Fibroblast of skin of left quadriceps (primary cell): ENCODE measurements at places on chromosomes 7 and 10.

GRCh38 chr7:155262031-155262430, 35.6 kb upstream of the INSIG1 start:
- no peak for DNase-seq

DNA sequence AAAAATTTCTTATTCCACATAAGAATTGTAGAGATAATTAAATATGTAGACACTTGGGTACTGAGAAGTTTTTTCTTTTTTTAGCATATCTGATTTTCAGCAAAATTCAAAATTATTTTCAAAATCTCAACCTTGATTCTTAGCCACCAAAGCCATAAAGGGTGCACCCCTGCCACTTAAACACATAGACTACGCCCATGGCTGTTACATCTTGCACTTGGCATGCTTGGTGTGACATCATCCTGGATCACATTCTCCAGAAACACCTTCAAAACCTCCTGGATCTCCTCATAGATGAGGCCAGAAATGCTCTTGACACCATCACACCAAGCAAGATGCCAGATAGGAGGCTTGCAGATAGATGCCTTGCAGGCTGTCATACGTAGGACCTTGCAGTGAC, 89.1 kb upstream of the KLF14 start:
- no peak for DNase-seq

DNA sequence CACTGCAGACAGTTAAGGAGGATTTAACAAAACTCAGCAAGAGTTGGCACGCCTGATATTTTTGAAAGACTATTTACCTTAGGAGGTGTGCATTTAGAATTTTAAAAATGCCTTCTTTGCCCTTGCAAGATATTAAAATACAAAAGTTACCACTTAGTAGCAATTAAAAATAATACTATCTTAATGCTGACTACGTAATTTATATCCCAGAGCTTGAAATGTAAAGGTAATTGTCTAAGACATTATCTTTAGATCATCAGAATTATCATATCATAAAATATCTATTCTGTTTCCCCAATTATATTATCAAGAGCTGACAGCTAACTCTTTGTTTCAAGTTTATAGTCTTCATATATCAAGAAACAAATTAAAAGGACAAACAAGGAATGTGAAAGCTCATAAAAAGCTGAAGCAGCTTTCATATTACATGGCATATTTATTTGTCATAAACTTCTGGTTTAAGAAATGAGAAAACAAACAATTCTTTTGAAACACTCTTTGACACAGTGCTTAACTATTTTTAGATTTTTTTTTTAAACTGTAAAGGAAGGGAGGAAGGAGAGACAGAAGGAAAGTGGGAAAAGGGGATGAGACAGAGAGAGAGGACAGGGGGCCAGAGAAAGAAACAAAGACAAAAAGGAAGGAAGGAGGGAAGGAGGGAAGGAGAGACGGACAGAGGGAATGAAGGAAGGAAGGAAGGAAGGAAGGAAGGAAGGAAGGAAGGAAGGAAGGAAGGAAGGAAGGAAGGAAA, 73.5 kb downstream of the RTKN2 start:
- DNase-seq, result no peak

DNA sequence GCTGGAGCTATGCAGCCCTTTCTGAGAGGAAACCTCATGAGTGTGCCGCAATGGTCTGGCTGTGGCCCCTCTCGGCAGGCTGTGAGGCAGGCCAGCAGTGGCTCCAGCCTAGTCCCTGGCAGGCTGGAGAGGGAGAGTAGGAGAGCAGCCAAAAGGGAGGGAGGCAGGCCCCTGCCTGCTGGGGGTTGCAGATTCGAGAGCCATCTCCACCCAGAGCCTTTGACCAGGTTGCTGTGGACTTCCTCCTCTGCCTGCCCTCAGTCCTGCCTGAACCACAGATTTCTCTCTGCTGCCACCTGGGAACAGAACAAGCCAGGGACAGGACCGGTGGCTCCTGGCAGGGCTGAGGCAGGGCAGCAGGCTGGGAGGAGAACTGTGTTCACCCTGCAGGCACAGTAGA, 13.9 kb downstream of the PAX2 start:
- no peak for DNase-seq

- peak; percentile 93 for DNase-seq
These were observed 67.2 kb downstream of the ADD3 start for GRCh38 chr10:110074758-110075671.

DNA sequence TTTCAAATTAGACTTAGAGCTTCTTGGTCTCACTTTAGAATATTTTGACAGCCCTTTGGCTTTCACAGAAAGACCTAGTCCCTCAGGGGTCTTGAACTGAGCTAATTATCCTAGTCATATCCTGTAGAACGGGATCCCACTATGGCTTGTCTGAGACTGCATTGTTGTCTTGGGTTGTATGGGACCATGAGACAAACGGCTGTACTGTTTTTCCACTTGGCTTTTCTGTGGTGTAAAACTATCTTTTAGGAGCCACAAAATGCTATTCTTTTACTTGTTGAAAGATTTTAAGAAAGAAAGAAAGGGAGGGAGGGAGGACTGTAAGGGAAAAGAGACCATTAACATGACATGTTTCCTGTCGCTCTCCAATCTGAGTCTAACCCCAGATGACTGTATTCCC, 432.5 kb downstream of the AUTS2 start:
- no peak for DNase-seq

DNA sequence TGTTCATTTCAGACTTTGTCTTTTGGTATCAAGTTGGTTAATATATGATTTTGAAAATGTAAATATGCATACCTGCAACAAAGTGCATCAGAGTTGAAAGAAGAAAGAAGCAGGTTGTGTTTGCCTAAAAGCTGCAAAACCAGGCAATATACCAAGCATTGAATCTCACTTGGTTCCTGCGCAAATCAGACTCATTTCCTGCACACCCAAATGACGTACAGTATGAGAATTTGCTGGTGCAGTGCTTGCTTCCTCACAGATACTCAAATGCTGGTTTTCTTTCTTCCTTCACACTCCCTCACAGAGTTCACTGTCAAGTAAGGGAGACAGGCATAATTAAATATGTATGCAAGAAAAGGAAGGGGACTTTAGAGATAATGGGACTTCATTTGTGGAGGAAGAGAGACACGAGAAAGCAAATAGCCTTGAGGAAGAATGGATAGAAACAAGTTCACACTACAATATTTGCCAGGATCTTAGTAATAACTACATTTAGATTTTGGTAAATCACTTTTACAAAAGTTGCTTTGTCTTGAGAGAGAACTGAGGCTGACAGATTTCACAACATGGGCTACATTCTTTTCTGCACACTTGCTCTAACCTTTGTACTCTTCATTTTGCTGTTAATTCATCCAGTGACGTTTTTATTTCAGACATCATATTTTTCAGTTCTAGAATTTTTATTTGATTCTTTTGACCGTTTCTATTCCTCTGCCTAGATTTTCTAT, 56.9 kb upstream of the AOAH start:
- DNase-seq, result no peak

GRCh38 chr7:149321978-149322541, 60.1 kb downstream of the ZNF783 start:
- no peak for DNase-seq

DNA sequence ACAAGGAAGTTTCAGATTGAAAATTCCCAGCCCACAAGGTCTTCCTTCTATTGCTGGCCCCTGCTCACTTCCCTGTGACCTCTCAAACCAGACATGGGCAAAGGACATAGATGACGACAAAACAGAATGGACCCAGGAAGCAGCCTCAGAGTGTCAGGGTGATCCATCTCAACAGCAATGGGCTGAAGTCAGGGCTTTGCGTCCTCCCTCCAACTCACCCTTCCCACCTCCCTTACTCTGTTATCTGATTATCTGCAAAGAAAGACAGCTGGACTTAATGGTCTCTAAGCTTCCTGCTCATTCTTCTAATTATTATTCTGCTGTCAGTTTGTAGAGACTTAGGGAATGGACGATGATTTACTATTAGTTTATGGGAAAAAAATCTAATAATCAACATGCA, 115.9 kb downstream of the PIP4K2A start:
- DNase-seq, result no peak

GRCh38 chr10:24465891-24466818, 257.2 kb downstream of the KIAA1217 start:
- DNase-seq, result peak; percentile 64

DNA sequence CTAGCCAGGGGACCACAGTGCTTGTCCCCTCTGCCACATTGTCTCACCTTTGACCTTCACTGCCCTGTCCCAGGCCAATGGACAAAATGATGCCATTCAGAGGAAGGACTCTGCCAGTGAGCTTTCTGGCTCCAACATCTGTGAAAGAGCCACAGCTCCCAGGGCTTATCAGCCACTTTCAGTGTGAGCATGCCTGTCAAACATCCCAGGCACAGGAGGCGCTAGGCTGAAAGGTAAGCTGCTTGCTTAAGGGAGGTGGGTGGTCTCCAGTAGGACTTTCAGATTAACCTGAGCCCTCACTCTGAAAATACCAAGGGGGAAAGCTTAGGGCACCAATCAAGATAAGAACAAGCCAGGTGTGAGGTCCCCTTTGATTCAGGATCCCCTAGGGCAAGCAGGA, 59.8 kb upstream of the GDF10 start:
- DNase-seq, result no peak

DNA sequence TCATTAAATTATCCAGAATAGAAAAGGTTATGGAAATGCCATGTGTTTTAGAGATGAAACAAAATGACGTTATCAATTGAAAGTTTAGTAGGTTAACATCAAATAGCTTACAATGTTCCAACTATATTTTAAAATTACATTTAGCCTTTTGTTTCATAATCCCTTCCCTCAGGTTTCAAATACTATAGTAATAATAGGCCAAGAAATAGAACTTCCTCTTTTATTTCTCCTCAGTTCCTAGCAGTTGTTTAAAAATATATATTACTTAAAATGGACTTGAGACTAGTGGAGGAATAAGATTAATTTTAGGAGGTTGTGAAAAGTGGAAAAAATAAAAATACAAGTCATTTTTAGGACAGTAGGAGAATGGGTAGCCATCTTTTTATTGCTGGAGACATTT, 16.4 kb upstream of the PDSS1 start:
- DNase-seq, result no peak

DNA sequence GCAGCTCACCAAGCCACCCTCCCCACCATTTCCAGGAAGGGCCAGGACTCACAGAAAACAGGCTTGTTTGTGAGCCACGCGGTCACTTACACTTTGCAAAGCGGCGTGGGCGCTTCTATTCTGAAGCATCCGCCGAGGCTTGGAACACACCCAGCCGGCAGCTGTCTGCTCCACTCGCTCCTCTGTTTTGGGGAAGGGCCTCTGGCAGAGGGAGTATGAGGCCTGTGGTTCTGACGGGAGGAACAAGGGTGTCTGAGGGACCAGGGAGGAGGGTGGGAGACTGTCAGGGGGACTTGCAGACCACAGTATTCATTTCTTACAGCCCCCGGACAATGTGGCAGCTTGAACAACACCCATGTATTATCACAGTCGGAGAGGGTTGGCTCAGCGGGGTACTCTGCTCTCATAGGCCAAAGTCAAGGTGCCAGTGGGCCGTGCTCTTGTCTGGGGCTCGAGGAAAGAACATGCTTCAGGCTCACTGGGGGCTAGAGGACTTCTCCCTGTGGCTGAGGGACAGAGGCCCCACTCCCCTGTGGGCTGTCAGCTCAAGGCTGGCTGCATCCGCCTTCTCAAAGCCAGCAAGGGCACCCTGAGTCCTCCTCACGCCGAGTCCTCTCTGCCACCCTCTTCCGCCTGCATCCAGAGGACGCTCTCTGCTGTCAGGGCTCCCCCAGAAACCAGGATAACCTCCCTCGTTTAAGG, 60.4 kb upstream of the FAM20C start:
- no peak for DNase-seq

DNA sequence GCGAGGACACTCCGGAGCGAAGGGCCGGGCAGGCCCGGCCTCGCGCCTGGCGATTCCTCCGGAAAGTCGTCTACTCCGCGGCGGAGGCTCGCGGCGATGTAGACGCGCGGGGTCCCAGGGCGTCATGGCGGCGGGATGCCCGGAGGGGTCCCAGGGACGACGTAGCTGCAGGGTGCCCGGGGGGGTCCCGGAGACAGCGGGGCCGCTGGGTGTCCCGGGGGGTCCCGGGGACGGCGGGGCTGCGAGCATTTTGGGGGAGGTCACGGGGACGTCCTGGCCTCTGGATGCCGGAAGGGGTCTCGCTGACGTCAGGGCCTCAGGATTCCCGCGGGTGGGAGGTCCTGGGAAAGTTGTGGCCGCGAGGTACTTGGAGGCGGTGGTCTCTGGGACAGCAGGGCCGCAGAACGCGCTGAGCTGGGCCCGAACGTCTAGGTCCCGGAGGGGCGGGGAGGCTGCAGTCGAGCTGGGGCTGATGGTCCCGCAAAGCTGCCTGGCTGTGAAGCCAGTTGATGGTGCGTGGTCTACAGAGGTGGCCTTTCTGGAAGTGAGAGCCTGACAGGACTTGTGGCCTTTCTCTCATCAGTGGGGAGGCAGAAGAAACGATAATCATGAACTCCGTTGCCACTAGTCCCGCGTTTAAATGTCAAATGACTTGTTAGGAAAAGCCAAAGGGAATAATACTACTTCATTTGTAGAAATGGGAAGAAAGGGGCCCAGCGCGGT, 637 bp downstream of the HSPA14 start:
- DNase-seq, result no peak

DNA sequence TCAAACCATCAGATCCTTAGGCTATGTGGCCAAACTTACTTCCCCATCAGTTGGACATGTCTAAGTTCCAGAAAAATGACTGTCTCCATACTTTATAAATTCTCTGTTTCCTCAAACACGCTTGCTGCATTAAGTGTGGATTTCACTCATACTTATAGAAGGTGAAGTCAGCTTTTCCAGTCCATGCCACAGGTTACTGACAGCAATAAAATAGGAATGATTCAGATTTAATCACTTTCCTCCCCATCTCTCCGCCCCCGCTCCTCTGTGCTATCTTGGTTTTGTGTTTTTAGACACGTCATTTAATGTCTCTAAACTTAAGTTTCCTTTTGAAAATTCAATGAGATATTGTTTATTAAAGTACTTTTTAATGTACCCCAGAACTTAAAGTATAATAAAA, 1098.0 kb upstream of the C7orf33 start:
- no peak for DNase-seq

DNA sequence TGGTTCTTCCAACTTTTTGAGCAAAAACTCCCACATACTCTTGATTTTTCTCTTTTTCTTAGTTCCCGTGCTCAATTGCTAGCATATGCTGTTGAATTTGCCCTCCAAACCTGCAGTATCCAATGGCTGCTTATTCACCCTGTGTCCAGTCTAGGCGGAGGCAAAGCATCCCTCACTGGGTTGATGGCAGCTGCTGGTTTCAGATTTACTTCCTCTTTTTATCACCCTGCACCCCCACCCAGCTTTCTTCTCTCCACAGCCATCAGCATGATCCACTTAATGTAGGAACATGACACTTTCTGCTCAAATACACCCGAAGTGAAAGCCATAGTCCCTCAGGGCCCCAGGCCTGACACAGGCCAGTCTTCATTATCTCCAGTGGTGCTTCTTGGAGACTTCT, 87.6 kb upstream of the ADARB2 start:
- DNase-seq, result no peak

DNA sequence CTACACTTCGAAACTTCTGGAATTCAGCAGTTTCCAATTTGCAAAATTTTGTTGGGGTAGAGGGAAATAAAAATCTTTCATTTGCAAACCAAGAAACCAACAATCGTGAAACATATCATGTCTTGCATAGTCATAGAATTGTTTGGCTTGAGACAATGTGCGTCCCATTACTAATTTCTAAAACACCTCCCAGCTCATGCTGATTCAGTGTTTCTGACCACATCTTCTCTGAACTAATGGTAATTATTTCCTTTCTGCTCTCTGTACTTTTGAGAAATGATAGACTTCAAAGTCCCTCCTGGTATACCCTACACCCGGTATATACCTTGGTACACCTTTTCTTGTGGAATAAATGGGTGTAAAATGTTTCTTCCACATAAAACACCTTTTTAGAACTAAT, 41.8 kb upstream of the TSPAN13 start:
- DNase-seq, result no peak

GRCh38 chr7:120991161-120991560, 2.6 kb downstream of the CPED1 start:
- DNase-seq, result no peak

- no peak for DNase-seq
These were observed 116.9 kb downstream of the CDCA7L start for GRCh38 chr7:21828841-21829240.
